ENCODE measurements at places on chromosomes 4 and X.
A peak's percentile ranks its signal among the peaks of the same experiment; 100 is the strongest.

- DNase-seq, result no peak
These were observed 64.2 kb downstream of the PPP2R2C start for GRCh38 chr4:6408263-6408662.

DNA sequence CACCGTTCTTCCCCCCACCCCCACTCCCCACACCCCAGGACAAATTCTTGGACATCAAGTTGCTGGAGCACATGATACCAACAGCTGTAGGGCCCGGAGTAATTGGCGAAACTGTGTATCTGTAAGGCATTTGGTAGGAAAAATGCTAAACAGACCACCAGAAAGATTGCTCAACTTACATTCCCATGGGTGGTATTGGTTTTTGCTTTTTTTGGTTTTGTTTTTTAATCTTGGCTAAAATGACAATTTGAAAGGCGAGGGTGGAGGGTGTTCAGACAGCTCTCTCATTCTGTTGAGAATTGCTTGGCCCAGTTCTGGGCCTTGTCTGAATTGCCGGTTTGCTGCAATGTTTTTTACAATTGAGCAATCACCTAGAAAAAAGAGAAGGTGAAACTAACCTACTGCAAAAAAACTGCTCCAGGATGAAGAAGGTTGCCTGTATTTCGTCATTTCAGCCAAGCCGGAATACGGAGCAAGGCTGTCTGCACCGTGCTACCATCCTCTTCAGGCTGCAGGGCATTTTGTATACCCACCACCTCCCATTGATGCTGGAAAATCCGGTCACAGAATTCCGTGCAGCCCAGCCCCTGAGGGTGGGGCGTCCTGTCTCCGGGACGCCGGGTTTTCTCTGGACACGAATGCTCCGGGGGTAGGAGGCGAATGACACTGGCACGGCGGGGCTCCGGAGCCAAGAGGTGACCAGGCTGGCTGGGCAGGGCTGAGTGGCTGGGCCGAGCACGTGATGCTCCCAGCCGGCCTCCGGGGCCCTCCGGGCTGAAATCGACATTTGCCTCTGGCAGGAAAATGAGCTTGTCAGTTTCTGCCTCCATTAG is at the start of gene CLCN4:
Gene CLCN4 (plus strand): TSS at position 777 of the 833 bp plus-strand sequence. CDS start 28,058 bp downstream, outside the sequence.
- no peak for DNase-seq

- DNase-seq, result no peak
These were observed 104.4 kb upstream of the RAB40AL start for GRCh38 chrX:102832661-102833060.

- DNase-seq, result no peak
These were observed 326.4 kb downstream of the ANKRD50 start for GRCh38 chr4:124386163-124386562.

DNA sequence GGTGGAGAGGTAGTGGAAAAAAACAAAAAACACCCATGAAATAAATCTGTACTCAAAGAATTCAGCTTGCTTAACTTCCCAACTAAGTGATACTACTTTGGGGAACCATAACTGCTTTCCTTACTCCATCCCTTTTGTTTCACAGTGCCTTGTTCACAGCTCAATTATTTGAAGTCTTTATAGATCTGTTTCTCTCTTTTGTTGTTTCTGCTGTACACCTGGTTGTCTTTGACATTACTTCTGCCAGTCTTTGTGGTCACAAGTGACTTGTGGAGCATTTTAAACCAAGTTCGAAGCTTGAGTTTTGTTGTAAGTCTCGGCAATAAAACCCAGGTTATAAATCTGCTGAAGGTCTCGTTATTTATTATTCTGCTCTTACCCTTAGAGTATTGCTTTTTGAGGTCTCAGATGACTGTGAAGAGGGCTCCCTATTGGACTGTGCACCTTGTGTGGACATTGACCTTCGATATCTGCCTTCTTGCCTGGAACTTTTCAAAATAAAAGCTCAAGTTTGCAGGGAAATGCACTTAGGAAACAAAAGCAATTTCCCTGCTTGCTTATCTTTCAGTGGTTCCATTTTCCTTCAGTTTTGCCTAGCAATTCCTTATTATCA is 59.8 kb downstream of the ANK2 start:
- DNase-seq, result no peak

DNA sequence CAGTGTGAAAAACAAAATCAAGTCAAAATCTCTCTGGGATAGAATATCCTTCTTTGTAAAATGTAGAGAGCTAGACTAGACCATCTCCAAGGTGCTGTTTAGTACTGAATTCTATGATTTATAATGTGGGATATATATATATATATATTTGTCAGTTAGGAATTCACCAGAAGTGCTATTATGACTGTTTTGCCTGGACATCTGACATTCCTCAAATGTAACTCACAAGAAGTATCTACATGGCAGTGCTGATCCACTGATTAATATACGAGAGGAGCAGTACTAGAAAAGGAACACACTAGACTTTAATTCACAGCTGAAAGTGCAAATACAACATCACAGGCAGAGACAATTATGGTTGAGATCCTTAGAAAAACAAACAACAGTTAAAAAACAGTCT is 208.9 kb downstream of the GBA3 start:
- DNase-seq, result no peak

GRCh38 chrX:130836447-130836846 is 66.6 kb downstream of the ENOX2 start:
- DNase-seq, result no peak

GRCh38 chrX:16114611-16115010 is 8.8 kb upstream of the GRPR start:
- DNase-seq, result no peak

GRCh38 chr4:153344131-153345011 is at the start of gene MND1:
MND1 (plus strand) TSS chr4:153344688; CDS start chr4:153344738, 50 bp downstream.
- peak; percentile 54 for DNase-seq

Measured in AML-193 (cell line).